ENCODE measurements at places on chromosomes 11 and 22.

GRCh38 chr11:41058138-41058537, 401.3 kb downstream of the LRRC4C start:
- no peak for DNase-seq

DNA sequence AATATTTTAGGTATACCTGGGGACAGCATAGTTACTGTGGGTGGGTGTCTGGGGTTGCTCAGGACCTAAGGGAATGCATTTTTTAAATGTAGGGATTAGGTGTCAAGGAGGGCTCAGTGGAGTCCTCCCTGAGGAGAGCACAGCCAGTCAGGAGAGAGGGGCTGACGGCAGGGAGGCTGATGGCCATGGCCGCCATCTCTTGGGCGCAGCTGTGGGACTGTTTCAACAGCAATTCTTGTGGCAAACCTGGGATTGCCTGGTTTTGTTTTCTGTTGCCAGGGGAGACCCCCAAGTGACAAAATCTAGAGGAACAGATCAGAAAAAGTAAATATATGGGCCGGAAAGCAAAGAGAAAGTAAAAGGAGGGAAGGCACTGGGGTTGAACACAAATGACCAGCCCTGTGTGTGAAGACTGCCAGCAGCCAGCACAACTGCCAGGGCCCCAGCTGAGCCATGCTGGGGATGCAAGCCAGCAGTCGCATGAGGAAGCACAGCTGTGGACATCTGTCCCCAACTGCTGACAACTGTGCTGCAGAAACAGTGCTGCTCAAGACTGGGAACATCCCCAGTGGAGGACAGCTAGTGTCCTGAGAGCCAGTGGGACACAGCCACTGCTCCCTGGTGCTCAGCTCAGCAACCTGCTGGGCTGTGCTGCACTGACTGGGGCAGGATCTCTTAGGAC, 10.5 kb downstream of the MIF start:
- DNase-seq: no peak

DNA sequence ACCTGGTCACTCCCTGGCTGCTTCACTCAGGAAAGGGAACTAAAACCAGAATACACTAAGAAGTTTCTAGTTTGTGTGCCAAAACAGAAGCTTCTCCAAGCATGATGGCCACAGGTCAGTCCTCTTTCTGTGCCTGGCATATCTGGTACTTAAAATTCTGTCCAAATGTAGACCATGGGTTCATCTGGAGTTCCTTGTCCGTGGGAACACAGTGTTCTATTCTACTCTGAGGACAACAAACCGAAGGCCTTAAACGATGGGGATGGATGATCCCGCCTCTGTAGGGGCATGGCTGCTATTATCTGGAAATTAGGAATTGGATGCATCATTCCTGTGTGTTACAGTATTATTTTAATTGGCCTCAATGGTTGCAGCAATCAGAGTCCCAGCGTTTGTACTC, 6.1 kb upstream of the DLAT start:
- DNase-seq: no peak

DNA sequence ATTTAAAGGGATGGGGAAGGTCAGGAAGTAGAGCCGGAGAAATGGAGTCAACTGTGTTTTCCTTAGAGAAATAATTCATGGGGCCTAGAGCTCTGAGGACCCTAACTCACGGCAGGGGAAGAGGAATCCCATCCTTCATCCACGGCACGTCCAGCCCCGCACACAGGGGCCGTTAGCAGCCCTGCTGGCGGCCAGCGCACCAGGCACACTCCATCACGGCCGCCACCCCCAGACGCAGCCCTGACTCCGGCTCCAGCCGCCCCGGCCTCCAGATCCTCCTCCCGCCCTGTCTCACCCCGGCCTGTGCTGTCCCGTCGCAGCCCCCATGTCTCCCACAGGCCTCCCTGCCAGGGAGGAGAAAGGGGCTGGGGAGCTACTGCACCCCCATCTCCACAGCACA, 11.2 kb downstream of the MRPL23 start:
- no peak for DNase-seq

DNA sequence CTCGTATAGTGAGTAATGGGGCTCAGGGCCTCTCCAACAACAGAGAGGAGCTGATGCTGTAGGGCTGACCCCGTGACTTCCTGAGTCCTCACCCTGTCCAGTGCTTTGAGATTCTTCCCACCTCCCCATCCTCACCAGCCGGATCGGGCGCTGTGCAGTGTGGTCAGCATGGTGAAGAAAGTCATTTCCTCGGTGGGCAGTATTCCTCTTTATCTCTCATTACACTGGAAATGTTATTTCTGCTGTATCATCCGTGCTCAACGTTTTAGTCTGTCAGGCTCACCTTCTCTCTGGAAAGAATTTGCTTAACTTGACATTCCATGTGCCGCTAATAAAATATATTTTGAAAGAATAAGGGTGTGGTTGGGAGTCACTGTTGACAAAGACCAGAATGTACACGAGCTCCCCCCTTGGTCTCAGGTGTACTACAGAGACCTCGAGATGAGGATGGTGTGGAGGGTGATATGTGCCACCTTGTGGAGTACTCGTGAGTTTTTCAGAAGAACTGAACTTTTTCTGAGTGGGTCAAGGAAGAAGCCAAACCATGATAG, 25.7 kb upstream of the SCGB1A1 start:
- peak; percentile 30 for DNase-seq

DNA sequence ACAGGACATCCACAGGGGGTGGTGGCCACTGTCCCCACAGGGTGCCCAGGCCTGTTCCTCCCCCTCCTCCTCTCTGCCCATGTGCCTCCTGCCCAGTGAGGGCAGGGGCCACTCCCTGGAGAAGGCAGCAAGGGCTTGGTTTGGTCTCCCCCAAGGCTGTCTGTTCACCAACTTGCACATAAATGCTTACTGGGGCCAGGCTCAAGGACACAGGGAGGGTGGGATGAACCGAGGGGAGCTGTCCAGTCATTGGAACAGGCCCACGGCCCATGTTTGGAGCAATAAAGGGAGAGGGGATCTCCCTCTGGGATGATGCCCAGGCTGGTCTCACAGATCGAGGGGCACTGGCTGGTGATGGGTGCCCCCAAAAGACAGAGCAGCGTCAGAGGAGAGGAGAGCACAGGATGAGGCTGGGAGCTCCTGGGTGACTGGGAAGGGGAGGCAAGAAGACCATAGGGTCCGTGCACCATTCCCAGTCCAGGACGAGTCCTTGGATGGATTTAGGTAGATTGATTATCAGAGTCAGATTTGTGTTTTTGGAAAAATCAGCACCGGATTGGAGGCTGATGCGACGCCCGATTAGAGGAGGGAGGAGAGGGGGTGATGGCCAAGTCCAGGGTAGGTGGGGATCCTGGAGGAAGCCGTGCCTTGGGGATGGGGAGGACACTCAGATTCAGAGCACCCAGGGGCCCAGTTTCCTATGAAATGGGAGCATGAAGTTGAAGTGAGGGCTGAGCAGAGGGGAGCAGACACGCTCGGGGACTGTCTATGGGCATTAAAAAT, 1.1 kb downstream of the IGLL5 start:
- DNase-seq: no peak

DNA sequence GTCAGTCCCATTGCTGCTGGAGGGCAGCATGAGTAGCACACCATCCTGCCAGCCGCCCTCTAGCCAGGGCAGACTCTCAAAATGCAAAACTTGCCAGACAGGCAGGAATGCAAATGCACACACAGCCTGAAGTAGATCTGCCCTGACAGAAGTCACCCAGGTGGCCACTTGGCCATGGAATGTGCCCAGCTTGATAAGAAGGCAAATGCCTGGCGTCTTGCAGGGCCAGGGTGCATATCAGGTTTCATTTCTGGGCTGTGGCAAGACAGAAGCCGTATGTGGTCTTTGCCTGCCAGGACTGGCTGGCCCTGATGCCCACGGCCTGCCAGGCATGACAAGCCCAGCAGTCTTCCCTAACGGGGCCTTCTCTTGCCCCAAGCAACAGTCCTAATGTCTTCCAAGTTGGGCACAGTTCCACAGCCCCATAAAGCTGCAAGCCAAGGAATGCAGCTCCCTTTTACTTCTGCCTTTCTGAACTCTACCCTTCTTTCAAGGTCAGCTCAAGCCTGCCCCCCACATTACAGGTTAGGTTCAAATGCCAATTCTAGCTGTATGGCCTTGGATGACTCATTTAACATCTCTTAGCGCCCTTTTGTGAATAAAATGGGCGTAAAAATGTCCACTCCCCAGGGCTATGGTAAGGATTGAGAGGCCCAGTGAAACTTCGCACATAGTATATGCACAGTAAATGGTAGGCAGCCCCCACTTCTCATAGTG, 29.7 kb downstream of the POU2AF3 start:
- no peak for DNase-seq

Data from T-helper 1 cell (primary cell).